Stimulated activated CD4-positive, alpha-beta T cell treated with anti-CD3 and anti-CD28 coated beads, Interleukin-2, amount 100 ng/mL, for 24 hours (primary cell): ENCODE measurements at places on chromosomes 5 and 9.
A peak's percentile ranks its signal among the peaks of the same experiment; 100 is the strongest.

DNA sequence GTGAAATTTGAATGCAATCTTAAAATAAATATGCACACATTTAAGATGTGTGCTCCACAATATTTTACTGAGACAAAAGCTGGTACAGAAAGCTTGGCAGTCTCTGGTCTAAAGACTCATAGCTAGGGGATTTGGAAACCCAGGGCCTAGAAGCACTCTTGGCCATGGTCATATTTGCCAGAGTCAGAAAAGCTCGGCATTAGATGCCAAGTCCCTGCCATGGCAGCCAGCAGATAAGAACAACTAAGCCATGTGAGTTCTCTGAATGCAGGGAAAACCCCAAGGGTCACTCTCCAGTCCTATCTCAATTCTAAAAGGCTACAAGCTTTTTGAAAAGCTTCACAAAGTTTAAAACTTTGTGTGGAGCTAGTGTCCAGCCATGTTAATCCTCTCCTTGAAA, 119.5 kb downstream of the FAM114A2 start:
- DNase-seq = no peak

GRCh38 chr9:94005272-94005901, 50.2 kb upstream of the BARX1 start:
- DNase-seq = no peak

- DNase-seq = no peak
These were observed 2.0 kb upstream of the RXFP3 start for GRCh38 chr5:33934176-33934575.

DNA sequence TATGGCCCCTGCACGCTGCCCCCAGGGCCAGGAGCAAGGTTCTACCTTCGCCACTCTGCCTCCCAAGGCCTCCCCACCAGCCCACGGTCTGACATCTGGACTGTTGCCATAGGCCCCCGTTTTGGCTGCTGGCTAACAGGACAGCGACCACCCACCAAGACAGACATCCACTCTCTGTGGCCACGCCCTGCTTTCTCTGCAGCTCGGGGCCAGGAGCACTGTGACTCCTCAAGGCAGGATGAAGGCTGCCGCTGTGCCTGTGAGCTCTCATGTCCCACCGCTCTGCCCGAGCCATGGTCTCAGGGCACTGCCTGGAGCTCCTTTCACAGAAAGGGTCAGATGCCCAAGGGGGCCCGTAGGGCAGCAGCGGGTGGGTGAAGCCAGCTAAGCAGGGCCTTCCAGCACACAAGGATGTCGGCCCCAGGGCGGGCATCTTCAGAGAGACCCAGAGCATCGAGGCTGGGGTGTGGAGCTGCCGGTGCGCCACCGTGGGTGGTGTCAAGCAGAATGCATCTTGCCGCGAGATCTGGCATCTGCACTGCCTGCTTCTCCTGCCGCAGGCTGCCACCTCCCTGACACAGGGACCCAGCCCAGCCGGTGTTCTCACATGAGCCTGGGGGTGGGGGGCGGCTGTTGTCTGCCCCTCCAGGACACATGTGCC, 92.2 kb upstream of the ADAMTS2 start:
- no peak for DNase-seq

- peak; percentile 26 for DNase-seq
These were observed 2.1 kb downstream of the CCNO start for GRCh38 chr5:55231029-55231918.

GRCh38 chr9:129150672-129151211, 27.3 kb downstream of the IER5L start:
- DNase-seq = no peak

DNA sequence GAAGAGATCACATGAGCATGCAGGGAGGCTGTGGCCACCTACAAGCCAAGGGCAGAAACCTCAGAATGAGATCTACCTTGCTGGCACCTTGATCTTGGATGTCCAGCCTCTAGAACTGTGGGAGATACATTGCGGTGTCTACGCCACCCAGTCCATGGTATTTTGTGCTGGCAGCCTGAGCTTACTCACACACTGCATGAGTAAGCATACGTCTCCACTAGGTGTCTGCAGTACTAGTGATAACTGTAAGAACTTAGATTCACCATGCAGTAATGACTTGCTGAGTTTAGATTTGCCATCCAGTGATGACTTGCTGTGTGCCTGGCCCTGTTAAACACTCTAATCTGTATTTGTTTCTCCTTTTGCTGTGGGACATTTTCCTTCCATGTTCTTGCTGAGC, 417.7 kb downstream of the GADD45G start:
- no peak for DNase-seq

- DNase-seq = no peak
These were observed 1.9 kb upstream of the PAEP start for GRCh38 chr9:135559606-135560005.

GRCh38 chr9:116899337-116900006, 212.4 kb downstream of the TRIM32 start:
- DNase-seq = no peak

- peak; percentile 62 for DNase-seq
These were observed 6.2 kb downstream of the SEMA4D start for GRCh38 chr9:89491694-89492093.

DNA sequence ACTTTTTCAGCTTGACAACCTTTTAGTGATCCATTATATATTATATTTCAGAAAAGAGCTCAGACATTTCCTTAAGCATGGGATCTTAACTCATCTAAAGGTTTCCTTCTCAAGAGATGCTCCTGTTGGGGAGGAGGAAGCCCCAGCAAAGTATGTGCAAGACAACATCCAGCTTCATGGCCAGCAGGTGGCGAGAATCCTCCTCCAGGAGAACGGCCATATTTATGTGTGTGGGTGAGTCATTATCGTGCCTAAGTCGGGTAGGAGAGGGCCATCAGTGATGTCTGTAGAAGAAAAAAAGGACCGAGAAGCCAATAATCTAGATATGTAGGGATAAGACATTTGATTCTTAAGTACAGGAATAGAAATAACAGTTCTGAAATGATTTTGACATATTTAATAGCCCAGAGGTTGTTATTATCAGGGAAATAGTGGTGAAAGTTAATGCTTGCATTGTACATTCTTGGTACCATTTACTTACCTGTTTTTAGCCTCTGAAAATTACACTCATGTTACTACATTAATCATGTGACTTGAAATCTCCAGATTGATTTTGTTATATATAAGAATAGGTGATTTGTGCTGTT, 28.2 kb downstream of the MTRR start:
- peak; percentile 20 for DNase-seq

- no peak for DNase-seq
These were observed 889.4 kb upstream of the SEMA6A start for GRCh38 chr5:117463881-117464570.

DNA sequence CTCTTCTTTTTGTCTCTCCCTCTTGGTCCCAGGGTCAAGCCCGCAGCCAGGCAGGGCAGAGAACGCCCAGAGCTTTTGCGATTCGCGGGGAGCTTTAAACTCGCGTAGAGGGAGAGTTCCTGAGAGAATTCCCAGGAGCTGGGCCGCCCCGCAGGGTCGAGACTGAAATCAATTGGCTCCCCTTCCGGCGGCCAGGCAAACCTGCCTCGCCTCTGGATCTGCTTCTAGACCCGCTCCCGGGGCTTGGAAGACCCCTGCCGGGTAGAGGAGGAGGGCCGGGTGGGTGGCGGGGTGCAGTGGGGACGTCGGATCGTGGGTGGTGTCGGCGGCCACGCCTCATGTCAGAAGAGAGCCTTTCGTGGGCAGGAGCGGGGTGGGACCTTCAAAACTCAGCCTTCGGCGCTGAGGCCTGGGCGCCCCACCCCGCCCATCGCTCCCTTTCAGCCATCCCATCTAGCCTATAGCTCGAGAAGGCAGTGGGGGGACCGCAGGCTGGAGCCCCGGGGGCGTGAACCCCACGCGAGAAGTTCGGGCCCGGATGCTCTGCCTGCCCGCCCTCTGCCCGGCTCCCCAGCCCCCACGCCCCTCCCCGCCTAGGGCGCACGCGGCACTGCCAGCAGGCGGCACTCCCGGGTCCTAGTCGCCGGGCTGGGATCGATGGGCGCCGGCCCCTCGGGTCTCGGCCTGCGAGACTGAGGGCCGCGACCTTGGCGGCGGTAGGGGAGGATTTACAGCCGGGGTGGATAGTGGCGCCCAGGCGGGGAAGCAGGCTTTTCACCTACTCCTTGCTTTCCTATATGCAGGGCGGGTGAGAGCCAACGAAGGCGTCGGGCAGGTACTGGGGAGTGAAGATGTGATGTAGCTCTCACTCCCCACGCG, 6.1 kb downstream of the PRDM6 start:
- no peak for DNase-seq

- DNase-seq = no peak
These were observed 15.7 kb downstream of the RFK start for GRCh38 chr9:76378367-76379073.

DNA sequence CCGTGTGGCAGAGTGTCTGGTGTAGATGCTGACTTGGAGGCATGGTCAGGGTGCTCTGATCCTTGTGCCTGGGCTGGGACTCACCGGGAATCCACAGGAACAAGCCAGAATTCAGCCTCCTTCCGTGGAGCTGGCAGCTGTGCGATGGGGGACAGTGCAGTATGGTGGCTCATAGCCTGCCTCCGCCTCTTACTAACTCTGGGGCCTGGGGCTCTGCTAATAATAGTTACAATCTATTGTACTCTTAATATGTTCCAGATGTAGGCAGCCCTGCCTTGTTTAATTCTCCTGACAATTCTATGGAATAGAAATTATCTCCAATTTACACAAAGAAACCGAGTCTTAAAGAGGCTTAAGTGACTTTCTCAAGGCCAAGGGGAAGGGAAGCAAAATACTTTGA, 77.6 kb downstream of the PCDH1 start:
- no peak for DNase-seq

DNA sequence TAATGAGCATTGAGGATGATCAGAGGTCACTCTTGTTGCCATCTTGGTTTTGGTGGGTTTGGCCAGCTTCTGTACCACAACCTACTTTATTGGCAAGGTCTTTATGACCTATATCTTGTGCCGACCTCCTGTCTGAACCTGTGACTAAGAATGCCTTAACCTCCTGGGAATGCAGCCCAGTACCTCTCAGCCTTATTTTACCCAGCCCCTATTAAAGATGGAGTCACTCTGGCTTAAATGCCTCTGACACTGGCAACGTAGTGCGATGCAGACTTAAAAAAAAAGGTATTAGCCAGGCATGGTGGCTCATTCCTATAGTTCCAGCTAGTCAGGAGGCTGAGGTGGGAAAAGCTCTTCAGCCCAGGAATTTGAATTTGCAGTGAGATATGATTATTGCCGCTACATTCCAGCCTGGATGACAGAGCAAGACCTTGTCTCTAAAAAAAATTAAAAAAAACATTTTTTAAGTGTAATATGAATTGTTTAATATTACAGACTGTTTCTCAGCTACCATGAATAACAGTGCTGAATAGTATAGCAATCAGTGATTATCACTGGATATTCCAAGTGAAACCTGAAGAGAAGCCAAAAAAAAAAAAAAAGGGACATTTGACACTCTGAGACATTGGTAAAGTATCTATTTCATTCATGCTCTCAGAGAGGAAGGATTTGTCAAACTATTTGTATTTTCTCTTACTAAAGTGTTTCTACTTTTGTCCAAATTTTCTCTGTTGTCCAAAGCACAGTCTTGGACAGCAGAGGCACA, 18.3 kb upstream of the STOM start:
- no peak for DNase-seq

- peak; percentile 55 for DNase-seq
These were observed 601.8 kb downstream of the CCDC171 start for GRCh38 chr9:16154521-16155078.
